Effector memory CD8-positive, alpha-beta T cell (primary cell): ENCODE measurements at places on chromosomes 7 and 10.

DNA sequence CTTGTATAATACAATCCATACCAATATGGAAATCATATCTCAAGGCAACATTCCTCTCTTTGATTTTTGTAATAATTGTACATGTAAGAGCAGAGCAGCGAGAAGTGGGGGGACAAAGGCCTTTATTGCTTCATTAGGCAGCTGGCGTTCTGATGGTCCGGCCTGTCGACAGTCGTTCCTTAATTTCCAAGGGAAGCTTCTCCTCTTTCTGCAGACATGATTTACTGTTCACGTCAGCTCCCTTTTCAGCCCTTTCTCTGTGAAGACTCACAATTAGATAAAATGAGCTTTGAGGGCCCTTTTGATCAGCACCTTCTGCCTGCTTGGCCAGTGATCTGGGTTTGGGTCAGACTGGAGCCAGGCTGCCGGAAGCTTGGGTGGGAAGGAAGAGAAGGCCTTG lies 65.6 kb upstream of the CTBP2 start:
- DNase-seq = no peak

DNA sequence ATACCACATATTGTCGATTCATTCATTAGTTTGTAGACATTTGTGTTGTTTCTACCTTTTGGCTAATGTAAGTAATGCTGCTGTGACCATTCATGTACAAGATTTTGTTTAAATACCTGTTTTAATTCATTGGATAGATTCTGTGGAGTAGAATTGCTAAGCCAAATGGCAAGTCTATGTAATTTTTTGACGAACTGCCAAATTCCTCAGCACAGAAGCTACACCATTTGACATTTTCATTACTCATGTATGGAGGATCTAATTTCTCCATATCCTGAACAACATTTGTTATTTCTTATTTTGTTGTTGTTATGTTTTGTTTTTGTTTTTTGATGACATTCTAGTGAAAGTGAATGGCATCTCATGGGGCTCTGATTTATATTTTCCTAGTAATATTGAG lies 1351.3 kb upstream of the SORCS1 start:
- DNase-seq = no peak

DNA sequence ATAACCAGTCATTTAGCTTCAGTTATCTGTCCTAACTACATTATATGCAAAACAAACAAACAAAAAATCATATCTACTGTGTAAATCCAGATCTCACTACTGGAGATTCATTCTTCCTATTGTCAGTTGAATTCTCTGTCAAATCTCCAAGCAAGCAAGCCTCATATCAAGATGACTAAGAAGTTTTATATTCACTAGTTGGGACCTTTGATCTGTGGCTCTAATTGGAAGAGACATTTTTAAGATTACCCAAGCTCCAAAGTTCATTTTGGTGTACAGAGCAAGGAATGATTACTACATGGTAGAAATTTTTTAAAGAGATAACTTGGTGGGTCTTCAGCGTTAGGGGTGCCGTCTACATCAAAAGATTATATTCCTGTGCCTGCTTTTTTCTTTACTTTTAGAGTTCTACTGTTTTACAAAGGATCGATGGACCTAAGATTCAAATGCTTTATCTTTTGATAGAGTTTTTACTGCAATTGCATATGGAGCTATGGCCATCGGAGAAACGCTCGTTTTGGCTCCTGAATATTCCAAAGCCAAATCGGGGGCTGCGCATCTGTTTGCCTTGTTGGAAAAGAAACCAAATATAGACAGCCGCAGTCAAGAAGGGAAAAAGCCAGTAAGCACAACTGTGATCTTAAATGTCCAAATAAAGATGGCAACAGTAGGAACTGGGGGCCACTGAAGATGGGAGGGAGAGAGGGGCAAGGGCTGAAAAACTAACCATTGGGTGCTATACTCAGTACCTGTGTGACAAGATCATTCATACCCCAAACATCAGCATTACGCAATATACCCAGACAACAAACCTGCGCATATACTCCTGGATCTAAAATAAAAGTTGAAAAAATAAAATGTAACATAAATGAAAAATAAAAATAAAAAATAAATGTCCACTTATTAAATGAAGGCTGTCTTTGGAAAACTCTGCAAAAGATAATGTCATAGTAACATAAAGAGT lies 47.9 kb downstream of the SP8 start:
- DNase-seq = no peak

GRCh38 chr7:122064971-122065370 lies 79.1 kb downstream of the AASS start:
- DNase-seq = no peak

- no peak for DNase-seq
Measured at GRCh38 chr10:88086187-88086960, 222.9 kb downstream of the PTEN start.

DNA sequence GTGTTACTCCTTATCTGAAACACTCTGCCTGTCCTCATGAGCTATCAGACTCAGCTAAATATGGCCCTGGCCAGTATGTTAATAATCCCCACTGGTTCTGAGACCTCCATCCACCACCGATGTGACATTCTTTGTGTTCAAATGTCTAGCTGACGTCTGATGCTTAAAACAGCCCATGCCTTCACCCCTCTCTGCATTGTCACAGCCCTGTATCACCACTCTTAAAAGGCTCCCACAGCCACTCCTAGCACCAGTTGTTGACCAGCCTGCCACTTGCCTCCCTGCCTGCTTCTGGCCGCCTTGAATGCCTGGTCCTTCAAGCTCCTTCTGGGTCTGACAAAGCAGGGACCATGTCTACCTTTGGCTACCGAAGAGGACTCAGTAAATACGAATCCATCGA lies at the start of gene LMOD2:
LMOD2 (plus strand) TSS at position 253 of the 400 bp plus-strand sequence; CDS start at position 351, 98 bp downstream.
- DNase-seq = no peak

DNA sequence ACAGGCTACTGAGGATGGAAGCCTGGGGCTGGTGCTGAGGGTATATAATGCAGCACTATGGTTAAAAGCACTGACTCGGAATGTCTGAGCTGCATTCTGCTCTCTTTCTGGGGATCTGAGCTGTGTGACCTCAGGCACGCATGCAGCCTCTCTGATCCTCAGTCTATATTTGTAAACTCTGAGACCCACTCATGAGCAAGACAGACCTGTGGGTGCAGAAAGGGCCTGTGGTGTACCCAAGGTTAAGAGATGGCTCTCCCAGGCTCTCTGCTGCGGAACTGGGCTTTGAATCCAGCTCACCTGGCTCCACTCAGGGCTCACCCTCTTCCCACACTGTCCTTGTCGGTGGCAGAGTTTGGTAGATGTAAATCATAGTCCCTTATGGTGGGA lies 89.9 kb downstream of the CHST15 start:
- no peak for DNase-seq

GRCh38 chr10:1461016-1461415 lies 276.3 kb downstream of the ADARB2 start:
- DNase-seq = no peak

GRCh38 chr10:65827359-65827758 lies 1098.5 kb upstream of the LRRTM3 start:
- no peak for DNase-seq

- DNase-seq = no peak
Measured at GRCh38 chr10:86107131-86107530, 259.5 kb downstream of the GRID1 start.

DNA sequence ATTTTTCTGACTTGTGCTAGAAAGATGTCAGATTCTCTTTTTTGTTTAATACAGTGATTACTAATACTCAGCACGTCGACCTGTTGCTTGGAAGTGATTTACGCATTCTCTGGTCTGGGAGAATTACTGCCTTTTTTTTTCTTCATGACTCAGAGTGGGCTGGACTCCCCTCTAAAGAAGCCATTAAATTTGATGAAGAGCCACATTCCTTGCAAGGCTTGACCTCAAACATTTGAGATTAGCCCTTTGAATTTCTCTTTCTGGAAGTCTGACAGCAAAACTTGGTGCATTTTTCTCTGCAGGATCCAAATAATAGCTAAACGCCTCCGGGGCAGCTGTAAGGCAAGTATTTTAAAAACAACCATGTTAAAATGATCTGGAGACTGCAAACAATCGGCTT lies 171.6 kb downstream of the GALNT17 start:
- DNase-seq = no peak
